Anterior cingulate cortex (tissue), 58 donors: ENCODE measurements at places on chromosomes 11 and 22.

- no peak for DNase-seq
Measured at GRCh38 chr11:121212536-121213361, 79.8 kb upstream of the SC5D start.

GRCh38 chr11:71302911-71303310, 50.5 kb upstream of the SHANK2 start:
- no peak for DNase-seq

GRCh38 chr11:73156114-73156513, 14.0 kb upstream of the FCHSD2 start:
- DNase-seq = no peak

DNA sequence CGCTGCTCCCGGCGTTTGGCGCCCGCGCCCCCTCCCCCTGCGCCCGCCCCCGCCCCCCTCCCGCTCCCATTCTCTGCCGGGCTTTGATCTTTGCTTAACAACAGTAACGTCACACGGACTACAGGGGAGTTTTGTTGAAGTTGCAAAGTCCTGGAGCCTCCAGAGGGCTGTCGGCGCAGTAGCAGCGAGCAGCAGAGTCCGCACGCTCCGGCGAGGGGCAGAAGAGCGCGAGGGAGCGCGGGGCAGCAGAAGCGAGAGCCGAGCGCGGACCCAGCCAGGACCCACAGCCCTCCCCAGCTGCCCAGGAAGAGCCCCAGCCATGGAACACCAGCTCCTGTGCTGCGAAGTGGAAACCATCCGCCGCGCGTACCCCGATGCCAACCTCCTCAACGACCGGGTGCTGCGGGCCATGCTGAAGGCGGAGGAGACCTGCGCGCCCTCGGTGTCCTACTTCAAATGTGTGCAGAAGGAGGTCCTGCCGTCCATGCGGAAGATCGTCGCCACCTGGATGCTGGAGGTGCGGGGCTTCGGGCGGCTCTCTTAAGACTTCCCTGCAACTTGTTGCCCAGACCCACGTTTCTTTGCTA, at the start of gene CCND1:
Gene CCND1 (plus strand): TSS at position 162 of the 587 bp plus-strand sequence. CDS start 158 bp downstream, at position 320.
- peak; percentile 29 for DNase-seq

GRCh38 chr11:94281324-94281723, 23.1 kb upstream of the IZUMO1R start:
- DNase-seq = no peak

GRCh38 chr22:35275580-35275979, 18.3 kb downstream of the HMGXB4 start:
- no peak for DNase-seq

- no peak for DNase-seq
Measured at GRCh38 chr22:37211866-37212173, 457 bp downstream of the SSTR3 start.
